EL (cell line): ENCODE measurements at places on chromosomes 1 and 21.

- DNase-seq = no peak
These were observed 432 bp downstream of the AKT3 start for GRCh38 chr1:243849421-243850201.

DNA sequence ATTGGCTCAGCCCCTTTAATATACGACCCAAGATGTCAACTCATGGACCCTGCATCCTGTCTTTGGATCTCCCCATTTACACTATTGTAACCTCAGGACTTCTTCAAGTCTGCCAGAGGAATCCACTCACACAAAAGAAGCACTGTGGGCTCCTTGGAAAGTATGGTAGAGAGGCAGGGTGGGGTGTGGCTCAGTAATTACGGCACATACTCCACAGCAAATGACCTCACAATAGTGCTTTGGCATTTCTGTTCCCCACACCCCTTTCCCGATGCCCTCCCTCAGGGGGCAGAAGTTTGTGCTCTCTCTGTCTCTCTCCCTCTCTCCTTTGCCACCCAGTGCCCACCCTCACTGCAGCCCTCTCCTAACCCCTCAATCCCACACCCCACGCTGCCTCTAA is 27.8 kb upstream of the IFNAR2 start:
- no peak for DNase-seq

- peak; percentile 69 for DNase-seq
These were observed 37.9 kb upstream of the MGST3 start for GRCh38 chr1:165592945-165593823.

GRCh38 chr1:109547463-109548320 is 723 bp upstream of the GNAI3 start:
- DNase-seq = peak; percentile 28

- DNase-seq = no peak
These were observed 155.9 kb downstream of the DISP1 start for GRCh38 chr1:222970711-222971110.

- peak; percentile 59 for DNase-seq
These were observed 38.2 kb downstream of the URB2 start for GRCh38 chr1:229664133-229664689.

GRCh38 chr1:61157468-61157987 is 75.2 kb downstream of the NFIA start:
- DNase-seq = peak; percentile 46

GRCh38 chr1:226884116-226884625 is 13.8 kb downstream of the PSEN2 start:
- no peak for DNase-seq

DNA sequence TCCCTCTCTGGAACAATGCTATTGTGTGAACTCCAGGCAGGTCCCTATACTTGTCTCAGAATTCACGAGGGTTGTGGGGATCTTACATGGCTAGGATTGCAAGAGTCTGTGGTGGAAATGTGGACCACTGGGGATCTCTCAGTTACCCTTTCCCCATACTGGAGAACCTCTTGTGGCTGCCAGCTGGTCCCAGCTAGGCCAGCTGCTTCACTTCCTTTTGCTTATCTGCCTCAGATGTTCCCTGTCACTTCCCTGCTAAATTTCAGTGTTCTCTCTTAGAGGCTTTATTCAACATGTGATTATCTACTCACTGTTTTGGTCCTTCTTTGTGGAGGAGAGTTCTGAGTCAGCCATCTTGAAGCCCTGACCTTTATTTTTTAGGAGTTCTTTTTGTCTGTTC is 75.9 kb upstream of the SAMD13 start:
- DNase-seq = no peak
